Daoy (cell line): ENCODE measurements at places on chromosomes 5 and 9. TPM values are rescaled to one million over a fixed set of nuclear protein-coding genes. Genes with fewer than 3 reads are reported as not detected.

DNA sequence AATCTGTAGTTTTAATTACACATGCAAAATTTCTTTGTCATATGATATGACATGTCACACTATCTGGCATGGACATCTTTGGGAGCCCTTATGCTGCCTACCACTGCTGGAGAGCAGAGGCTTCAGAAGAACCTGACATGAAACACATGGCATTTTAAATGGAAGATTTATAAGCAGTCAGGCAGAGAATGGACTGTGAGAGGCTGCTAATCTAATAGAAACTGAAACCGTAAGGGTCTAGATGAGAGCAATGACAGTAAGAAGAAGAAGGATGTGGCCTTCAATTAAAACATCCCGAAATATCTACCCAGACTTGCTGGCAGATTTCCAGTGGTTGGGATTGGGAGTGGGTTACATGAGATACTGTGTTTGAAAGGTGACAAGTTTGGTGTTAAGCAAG is 149.8 kb downstream of the MACIR start:
- DNase-seq = no peak

DNA sequence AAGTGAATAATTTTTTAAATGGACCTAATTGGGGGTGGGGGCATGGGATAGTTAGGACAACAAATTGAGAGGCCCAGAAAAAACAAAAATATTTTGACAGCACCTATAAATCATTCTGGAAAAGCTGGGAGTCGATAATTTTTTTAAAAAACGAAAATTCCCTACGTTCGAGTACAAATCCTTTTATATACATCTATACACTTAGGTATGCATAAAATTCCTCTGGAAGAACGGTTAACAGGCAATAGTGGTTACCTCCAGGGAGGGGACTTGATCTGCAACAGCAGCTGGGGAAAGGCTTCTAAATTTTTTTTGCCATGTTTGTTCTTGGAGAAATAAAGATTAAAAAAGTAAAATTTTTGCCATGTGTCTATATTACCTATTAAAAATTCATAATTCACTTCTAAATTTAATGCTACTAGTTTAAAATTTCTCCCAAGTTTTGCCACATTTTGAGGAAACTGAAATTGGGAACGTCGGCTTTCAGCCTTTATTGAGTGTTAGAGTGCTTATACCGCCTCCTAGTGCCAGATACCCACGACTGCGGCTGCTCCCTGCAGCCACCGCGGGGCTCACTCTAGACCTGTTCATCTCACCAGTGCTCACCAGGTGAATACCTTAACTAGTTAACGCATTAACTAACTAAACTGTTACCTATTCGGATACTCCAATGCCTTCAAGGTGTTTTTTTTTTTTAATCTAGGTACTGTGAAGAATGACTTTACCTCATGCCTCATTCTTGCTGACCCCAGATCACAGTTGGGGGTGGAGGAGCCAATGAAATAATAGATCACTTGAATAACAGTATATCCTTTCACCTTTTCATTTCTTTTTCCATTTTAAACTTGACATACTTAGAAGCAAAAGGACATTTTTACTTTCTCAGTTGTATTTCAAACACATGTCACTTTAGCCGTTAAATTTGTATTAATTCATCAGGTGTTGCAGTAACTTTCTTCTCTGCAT is 1.8 kb upstream of the BHMT start:
- peak; percentile 33 for DNase-seq

- no peak for DNase-seq
Measured at GRCh38 chr5:180381428-180381827, 28.3 kb upstream of the GFPT2 start.

- no peak for DNase-seq
Measured at GRCh38 chr9:77563174-77563573, 84.9 kb downstream of the GNA14 start.

- DNase-seq = no peak
Measured at GRCh38 chr9:972501-973294, 3.8 kb upstream of the DMRT3 start.

DNA sequence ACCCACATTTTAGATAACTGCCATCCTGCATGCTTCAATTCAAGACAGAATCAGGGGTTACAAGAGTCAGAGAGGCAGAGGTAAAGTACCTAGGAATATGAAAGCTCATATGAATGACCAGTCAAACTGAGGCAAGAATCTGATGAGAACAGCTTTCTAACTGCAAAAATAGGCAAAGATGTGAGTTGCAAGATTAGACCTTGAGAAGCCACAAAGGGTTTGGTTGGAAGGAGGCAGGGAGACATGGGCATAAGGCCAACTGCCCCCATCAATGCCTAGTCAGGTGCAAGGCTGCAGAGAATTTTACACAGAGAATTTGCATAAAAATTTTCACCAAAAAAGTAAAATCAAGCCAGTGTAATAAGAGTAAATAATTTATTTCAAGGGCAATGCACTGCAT is 12.8 kb downstream of the FAM114A2 start:
- no peak for DNase-seq

- DNase-seq = peak; percentile 11
Measured at GRCh38 chr5:75933489-75933888, 149.7 kb upstream of the SV2C start.

DNA sequence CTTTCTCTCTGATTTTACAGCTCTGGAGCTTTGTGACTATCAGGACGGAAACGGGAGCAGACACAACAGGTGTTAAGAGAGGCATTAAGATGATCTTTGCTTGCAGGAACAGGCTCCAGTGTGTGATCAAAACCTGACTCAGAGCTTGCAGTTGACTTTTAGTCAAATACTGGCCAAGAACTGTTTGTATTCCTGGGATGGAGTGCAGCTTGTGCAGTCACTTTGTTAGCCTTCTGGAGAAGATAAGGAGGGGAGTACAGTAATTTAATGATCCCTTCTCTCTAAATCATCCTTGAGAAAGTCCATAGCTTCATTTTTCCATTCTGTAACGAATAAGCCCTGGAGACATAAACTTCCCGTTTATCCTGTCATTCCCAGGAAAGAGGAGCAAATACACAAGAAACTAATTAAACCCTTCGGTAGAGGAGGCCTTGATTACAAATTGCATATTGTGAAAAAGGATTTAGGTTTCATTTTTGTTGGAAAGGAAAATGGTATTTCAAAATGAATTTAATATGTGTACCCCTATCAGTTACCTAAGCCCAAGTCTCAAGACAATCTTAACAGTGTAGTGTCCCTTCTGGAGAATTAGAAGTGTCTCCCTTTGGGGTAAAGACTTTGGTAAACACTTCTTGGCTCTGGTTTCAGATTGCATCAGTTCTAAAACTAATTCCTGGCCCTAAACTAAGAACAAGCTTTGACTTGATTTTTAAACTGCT is 3.1 kb upstream of the STOM start:
- peak; percentile 34 for DNase-seq

DNA sequence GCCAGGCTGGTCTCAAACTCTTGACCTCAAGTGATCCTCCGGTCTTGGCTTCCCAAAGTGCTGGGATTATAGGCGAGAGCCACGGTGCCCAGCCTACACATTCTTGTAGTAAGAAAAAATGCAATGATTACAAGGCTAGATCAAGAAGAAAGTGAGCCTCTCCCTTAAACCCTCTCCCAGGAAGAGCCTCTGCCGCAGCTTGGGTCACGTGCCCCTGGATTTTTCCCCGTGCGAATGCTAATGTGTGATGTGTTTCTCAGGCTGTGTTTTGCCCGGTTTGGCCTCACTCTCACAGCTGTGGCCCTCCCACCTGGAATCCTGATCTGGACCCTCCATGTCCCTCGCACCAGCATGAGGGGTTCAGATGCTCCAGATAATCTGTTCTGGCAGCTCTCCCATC is 6.9 kb downstream of the PLPP7 start:
- DNase-seq = no peak

GRCh38 chr5:107067395-107067794 is 603.3 kb downstream of the EFNA5 start:
- no peak for DNase-seq

DNA sequence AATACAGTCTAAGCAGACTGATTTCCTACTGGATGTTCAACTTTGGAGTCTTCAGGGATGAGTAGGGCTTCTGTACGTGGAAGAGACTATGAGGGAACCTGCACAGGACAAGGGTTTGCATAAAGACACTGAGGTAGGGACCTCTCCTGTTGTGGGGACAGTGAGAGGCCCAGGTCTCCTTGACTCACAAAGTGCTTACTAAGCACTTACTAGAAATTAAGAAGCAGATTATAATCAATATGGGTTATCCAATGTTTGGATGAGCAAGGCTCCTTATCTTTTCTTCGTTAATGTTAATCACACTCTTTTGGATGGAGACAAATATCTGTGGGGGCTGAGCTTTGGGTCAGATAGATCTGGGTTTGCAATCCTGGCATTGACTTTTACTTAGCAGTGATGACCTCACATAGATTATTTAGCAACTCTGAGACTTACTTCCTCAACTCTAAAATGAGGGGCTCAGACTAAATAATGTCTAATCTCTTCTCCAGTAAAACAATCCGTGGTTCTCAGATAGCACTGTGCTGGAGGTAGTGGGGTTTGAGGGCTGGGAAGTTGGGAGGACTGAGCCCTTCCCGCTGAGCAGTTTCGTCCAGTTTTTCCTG is 45.9 kb downstream of the PDCD1LG2 start:
- DNase-seq = no peak

DNA sequence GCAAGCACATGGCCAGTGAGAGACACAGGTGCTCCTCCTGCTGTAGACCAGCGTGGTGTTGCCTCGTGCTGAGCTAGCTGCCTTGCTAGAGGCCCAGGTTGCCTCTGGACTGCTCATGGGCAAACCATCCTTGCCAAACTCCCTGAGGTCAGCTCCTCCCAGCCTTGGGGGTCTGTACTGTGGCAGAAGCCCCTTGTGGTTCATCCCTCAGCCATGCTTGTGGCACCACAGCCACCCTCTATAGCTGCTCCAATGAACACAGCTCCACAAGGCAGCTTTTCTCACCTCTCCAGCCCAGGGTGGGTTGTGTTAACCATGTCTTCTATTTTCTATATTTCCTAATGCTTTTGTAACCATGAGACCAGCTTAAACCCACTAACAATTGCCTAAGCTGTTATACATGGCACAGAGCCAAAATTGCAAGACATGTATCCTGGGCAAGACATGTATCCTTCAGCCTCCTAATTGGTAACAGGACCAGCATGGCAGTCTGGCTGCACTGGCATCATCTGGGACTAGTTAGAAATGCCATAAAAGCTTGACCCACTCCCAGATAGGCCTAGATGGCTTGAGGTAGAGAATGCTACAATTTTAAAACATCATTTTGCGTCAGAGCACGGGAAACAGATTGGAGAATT is 183.1 kb upstream of the S1PR3 start:
- no peak for DNase-seq

DNA sequence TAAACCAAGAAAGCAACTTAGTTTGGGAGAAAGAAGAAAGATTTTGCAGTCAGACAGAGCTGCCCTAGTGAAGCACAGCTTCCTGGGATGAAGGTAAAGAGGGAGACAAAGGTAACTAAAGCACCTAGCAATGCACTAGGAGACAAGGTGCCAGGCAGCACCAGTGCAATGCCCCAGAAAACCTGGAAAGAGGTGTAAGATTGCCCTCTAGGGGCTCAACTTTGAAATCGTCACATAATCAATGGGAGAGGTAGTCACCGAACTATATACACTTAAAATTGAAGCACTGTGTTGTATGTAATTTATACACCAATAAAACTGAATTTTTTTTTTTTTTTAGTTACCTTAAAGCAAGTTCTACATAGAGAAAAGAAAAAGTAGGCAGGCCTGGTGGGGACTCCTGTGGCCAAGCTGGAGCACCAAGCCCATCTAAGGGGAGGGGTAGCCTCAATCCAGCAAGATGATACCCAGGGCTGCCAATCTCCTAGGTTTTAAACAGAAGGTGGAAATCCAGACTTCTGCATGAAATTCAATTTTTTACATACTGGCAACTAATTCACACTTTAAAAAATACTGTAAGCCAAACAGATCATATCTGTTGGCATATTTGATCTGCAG is 48.2 kb downstream of the CDK5RAP2 start:
- peak; percentile 19 for DNase-seq

DNA sequence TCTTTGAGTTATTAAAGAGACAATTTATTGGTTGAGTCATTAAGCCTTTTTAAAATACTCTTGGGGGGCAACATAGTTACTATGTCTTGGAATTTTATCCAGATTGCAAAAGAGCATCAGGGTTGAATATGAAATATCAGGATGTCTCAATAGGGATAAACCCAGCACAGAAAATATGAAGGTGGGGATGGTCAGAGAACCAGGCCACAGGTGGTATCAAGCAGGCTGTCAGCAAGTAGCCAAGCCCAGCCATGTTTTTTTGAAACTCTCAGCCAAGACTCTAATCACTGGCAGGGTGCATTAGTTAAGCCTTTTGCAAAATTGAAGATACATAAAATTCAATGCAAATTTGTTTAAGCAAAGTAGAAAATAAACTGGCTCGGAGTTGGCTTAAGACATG is 468.9 kb downstream of the DTWD2 start:
- DNase-seq = no peak

- DNase-seq = no peak
Measured at GRCh38 chr5:2879701-2880100, 128.2 kb upstream of the IRX2 start.

GRCh38 chr5:115033861-115034260 is 135.8 kb downstream of the TRIM36 start:
- DNase-seq = no peak

The ACTBL2 gene
- 7.1 and 8.7 TPM in 2 replicates for total RNA-seq

The SPINK13 gene
- not detected in 2 replicates for total RNA-seq

The ANP32B gene
- total RNA-seq = 20.5 and 28.0 TPM in 2 replicates

The CARTPT gene
- not detected in 2 replicates for total RNA-seq

The FCN2 gene
- not detected in 2 replicates for total RNA-seq

The FOXI1 gene
- total RNA-seq = not detected in 2 replicates

The MARCOL gene
- not detected in 2 replicates for total RNA-seq
